ENCODE measurements at places on chromosomes 12 and 14.

GRCh38 chr14:27223906-27224305 lies 626.1 kb upstream of the NOVA1 start:
- no peak for DNase-seq

- DNase-seq, result no peak
Measured at GRCh38 chr12:46825591-46826414, at the start of gene SLC38A4. TSS of gene SLC38A4 (minus strand) at chr12:46825997. CDS start at chr12:46793071, 32,926 bp downstream.

DNA sequence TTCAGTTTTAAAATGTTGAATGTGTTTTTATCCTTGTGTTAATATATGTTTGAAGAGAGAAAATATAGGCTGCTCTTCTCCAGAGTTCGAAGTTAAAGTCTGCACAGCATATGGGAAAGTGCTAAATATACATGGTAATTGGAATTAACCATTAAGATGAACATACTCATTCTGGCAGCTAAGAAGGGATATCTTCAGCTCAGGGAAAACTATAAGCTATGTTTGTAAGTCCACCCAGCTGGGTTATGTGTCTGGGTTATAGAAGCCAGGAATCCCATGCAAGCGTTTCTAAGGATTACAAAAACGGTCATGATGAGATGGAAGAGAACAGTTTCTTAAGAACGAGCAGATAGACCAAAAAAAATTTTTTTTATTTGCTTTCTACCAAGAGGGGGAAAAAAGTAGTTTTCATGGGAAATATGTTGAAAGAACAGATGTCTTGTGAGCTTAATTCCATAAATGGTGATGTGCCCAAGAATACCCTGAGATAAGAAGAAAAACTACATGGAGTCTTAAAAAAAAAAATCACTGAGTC lies 198.9 kb downstream of the FBXL14 start:
- DNase-seq, result no peak

DNA sequence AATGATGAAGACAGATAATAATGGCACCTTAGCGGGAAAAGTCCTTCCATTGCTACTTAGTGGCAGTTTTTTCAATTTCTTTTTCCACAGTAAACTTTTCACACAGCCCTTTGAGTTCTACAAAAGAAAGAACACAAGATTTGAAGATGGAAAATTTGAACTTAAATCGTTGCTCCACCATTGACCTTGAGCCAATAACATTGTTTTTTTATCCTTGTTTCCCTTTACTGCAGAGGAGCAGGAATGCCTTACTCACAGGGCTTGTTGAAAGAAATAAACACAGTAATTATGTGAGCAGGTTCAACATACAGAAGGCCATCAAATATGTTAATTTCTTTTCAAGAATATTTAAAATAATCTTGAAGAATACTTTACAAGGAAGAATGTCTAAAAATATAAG lies 181.5 kb upstream of the KRR1 start:
- no peak for DNase-seq

- DNase-seq, result peak; percentile 87
Measured at GRCh38 chr12:53054112-53054878, 4.4 kb downstream of the TNS2 start.

DNA sequence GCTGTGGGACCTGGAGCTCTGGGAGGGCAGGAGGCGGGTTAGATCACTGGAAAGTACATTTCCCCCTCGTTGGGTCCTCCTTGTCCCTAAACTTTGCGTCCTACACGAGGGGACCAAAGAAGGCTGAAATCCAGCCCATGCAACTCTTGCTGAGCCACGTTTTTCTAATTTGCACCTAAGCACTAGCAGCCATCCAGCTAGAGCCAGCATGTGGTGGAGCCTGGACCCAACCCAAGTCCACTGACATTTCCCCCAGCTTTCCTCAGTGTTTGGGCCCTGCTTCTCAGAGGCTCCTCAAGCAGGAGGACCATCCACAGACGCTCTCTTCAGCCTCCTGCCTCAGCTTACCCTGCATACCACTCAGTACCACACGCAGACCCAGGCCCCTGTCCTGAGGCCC lies 49.7 kb downstream of the TSPAN11 start:
- DNase-seq, result no peak

DNA sequence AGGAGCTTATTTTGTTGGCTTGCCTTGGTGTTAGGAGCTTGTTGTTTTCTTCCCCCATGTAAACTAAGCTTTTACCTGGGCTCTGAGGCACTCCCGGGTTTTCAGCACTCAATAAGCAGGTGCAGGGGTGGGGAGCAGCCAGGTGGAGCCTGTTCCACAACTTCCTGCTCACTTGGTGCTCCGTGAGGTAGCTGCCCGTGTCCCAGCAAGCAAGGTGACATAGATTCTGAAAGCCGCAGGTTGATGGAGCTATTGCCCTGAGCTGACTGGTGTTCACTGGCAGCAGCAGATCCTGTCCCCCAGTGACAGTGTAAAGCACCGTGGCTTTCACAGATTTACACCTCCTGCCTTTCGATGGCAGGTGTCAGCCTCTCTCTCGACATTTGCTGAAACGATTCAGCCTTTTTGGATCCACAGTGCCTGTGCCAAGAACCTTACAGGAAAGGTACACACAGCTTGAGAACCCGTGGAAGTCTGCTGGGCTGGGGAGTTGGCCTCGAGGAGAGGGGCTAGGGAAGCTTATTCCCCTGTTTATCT lies 295.7 kb upstream of the FKBP4 start:
- DNase-seq, result no peak

DNA sequence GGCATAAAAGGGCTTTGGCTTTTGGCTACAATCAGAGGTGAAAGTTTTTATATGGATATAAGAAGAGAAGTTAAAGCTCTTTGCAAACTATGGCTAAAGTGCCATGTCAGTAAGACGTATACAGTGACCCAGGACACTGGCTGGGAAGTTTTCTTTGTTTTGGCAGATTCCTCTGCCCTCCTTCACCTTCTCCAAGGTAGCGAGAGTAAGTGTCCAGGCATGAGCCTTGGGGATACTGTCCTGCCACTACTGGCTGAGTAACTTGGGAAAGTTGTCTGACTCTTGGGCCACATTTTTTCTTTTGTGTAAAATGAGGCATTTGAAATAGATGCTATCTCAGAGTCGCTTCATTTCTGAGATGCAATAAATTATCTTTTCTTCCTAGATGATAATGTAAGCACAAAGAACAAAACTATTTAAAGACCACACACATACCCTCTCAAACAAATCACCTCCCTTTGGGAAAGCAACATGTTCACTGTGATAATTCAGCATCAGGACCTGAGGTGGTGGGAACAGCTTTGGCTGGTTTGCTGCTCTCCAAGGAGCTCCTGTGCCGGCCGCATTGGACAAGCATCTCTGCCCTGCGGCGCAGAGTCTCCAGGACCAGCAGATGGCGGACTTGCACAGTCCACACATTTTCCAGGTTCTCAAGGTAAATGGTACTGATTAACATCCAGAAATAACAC lies 106.3 kb downstream of the PTCSC3 start:
- DNase-seq, result no peak

DNA sequence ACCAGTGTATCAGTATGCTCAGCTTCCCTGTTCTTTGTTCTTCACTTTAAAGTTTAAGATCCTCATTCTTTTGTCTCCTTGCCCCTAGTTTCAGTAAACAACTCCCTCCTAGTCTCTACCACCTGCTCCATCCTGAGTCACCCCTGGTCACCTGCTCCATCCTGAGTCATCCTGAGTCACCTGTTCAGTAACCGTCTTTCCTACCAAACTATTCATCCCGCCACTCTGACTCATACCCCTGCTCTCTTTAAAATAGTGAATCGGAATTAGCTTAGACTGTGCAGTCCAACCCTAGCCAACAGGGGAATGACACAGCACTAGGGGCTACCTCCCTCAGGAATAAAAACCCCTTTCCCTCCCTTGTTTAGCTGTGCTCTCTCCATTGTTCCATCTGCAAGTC lies 888.1 kb upstream of the MDGA2 start:
- DNase-seq, result no peak

DNA sequence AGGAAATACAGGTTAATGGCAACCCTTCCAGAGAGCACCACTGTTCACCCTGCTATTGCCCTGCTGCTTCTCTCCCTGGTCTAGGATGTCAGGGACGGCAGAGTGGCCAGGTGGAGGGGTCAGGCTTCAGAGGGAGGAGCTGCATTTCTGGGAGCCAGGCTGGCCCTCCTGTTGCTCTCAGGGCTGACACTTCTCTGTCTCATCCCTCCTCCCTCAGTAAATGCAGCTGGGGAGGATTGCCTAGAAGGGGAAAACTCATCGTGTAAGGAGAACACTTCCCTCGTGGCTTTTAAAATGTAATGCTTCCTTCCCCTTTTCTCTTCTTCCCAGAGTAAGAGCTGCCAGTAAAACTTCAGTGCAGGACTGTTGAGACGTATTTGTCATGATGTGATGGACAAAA lies 20.8 kb downstream of the SUSD6 start:
- no peak for DNase-seq

DNA sequence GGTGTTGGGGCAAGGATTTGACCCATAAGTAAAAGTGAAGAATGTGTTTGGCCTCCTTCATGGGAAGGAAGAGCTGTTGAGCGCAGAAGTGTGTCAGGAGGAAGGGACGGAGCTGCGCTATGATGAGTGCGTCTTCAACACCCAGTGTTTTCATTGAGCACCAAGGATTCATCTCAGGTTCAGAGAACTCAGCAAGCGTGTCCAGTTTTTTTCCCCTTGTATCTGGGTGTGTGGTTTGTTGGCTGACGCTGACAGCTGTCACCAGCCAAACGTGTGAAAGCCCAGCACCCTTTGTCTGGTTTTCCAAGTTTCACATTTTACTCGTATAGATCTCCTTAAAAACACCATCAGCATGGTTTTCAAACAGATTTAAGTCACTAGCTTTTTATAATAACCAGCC lies 12.3 kb downstream of the EP400 start:
- DNase-seq, result no peak

DNA sequence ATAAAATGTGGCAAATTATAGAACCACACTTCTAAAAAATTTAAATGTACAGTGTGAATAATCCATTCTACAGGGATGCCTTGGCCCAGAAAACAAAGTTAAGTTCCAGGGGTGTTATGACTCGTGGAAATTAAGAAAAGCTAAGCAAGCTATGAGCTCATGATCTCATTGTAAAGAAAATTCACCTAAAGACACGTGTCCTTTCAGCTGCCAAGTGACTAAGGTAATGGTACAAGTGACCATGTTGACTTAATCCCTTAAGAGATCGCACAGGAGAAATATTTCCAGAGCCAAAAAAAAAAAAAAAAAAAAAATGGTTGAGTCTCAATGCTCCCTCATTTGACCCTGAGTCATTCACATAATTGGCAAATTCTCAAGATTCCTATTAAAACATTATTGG lies 51.4 kb upstream of the ANO2 start:
- no peak for DNase-seq

DNA sequence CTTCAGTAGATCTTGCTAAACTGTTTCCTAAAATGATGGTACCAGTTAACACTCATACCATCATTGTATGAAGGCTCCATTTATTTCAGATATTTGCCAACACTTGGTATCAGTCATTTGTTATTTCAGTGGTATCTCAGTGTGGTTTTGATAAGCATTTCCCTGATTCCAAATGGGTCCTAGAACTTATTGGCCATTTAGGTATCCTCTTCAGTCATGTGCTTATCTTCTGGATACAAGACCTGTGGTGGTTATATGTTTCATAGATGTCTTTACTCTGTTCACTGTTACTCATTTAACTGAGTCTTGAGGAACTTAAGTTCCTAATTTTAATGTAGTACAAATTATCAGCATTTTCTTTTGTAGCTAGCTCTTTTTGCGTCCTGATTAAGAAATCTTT lies 13.5 kb downstream of the SINHCAF start:
- no peak for DNase-seq

- no peak for DNase-seq
Measured at GRCh38 chr12:82593143-82593542, 93.6 kb upstream of the TMTC2 start.

DNA sequence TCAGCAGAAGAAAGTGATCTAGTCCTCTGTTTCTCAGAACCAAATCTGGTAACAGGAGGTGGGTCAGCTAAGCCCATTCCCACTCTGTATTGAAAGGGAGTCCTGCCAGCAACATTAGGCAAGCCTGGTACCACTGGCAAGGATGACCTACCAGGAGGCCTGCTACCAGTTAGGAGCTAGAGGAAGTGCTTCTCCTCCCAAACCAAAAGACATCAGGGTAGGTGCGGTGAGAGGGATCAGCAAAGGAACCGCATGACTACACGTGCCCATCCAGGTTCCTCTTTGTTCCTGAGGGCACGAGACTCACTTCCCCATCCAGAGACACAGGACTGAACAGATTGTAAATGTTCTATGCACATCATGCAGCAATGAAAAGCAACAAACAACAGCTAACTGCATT lies 2.8 kb downstream of the KLRC4 start:
- DNase-seq, result no peak

- DNase-seq, result no peak
Measured at GRCh38 chr12:91186156-91186555, 3.5 kb upstream of the DCN start.

DNA sequence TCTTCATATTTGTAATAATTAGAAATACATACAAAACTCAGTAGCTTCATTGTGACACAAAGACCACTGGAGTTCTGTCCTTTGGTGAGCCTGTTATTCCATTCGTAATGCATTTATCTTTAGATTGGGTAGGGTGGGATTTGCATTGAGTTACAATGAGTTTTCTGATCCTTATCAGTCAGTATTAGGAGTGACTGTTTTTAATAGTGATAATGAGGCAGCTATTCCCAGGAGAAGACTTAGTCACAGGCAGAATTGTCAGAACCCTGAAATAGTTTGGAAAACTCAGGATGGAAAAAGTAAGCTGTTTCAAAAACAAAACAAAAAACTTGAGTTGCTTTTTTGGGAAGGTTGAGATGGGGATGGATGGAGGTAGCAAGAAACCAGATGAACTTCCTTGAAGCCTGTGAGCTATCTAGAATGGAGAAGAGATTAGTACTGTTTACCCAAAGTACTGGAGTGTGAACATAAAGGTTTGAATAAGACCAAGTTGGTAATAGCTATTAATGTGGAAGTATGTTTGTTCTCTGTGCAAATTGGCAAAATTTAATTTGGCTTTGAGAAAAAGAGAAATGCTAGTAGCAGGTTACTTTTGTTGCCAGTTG lies 38.6 kb downstream of the FBXO34 start:
- DNase-seq, result no peak

- DNase-seq, result no peak
Measured at GRCh38 chr12:88953029-88953586, 372.8 kb upstream of the KITLG start.

GRCh38 chr12:6695313-6696045 lies 5.1 kb downstream of the PIANP start:
- DNase-seq, result no peak

- DNase-seq, result no peak
Measured at GRCh38 chr12:87923361-87923760, 105.8 kb downstream of the C12orf50 start.

GRCh38 chr12:122942637-122943036 lies 23.6 kb downstream of the ABCB9 start:
- no peak for DNase-seq

- no peak for DNase-seq
Measured at GRCh38 chr12:132118876-132119275, 25.2 kb downstream of the DDX51 start.

GRCh38 chr12:124190312-124191023 lies 104.4 kb upstream of the RFLNA start:
- DNase-seq, result no peak

DNA sequence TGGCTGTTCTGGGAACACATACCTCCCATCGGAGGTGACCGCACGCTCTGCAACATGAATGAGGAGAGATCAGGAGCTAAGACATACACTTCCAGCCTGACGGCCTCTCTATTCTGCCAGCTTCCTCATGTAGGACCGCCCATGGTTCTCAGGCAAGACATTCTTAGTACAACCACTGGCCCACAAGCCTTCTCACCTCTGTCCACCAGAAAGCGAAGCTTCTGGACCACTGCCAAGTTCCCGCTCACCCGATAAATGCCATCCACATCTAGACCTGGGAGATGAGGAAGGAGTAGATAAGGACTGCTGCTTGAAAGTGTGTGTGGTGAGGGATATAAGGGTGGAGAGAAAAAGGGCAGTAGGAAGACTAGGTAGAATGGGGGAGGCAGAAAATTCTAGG lies 5.2 kb downstream of the ARHGAP9 start:
- no peak for DNase-seq
